ENCODE measurements at places on chromosomes 13 and 19. TPM values are rescaled to one million over a fixed set of nuclear protein-coding genes. Genes with fewer than 3 reads are reported as not detected.

- H3K27me3 ChIP-seq, result no peaks in the 10 kb centered on the region
- peak; percentile 3 for DNase-seq
- H3K27ac ChIP-seq, result no peak overlapping the region
- no peaks in the 10 kb centered on the region for H3K36me3 ChIP-seq
- peaks cover 24% of the 10 kb centered on the region for H3K4me1 ChIP-seq
These were observed 1.3 kb upstream of the KBTBD6 start for GRCh38 chr13:41133951-41134350.

The LILRA5 gene
- 1.3 TPM for polyA plus RNA-seq

DNA sequence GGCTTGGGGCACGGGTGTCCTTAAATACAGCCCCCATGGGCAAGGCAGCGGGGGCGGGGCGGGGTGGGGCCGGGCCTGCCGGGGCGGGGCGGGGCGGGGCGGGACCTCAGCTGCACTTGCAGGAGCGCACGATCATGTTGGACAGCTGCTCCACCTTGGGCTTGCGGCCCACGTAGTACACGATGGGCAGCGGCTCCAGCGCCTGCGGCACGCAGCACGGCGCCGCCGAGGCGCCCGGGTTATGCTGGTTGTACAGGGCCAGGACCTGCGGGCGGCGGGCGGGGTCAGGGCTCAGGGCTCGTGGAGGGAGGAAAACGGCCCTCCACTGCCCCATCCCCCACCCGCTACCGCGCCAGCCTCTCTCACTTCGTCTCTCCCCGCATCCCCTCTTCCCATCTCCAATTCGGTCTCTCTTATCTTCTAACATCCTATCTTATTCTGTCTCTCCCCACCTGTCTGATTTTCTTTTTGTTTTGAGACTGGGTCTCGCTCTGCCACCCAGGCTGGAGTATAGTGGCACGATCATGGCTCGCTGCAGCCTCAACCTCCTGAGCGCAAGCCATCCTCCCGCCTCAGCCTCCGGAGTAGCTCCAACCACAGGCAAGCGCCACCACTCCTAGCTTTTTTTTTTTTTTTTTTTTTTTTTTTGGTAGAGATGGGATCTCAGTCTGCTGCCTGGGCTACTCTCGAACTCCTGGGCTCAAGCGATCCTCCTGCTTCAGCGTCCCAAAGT is 21.1 kb downstream of the CCDC97 start:
- peaks cover 53% of the 10 kb centered on the region for H3K4me1 ChIP-seq
- no peaks in the 10 kb centered on the region for H3K27me3 ChIP-seq
- peak overlapping the region; percentile 27 for H3K27ac ChIP-seq

The LILRB3 gene
- 1.0 TPM for polyA plus RNA-seq

The FAAP24 gene
- 2.2 TPM for polyA plus RNA-seq

DNA sequence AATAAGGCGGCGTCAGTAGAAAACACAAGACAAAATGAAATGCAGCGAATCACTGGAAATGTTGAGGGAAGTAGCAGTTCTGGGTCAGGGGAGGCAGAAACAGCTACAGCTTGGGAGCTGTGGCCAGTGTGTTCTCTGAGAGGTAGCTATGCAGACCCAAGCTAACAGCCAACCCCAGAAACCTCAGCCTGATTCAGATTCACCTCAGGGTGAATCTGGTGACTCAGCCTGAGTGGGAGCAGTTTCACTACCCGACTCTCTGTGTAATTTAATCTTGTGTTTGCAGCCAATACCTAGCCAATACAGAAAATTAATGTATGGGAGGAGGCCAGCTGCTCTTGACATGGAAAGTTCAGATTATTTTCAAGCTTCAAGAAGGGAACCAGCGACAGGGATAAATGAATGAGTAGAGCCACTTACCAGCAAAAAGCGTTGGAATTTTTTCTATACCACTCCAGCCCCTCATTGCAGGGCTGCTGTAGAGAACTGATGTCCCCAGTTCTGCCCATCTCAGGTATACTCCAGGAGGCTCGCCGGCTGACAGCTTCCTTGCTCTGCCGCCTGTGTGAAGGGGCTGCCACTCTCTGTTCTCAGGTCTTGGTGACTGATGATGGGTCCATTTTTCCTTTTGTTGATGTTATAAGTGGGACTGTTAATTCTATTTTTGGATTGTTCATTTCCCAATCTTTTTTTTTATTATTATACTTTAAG is 8.9 kb downstream of the IGFL3 start:
- H3K4me3 ChIP-seq, result no peak overlapping the region
- H3K4me1 ChIP-seq, result no peaks in the 10 kb centered on the region
- no peak overlapping the region for H3K27ac ChIP-seq

DNA sequence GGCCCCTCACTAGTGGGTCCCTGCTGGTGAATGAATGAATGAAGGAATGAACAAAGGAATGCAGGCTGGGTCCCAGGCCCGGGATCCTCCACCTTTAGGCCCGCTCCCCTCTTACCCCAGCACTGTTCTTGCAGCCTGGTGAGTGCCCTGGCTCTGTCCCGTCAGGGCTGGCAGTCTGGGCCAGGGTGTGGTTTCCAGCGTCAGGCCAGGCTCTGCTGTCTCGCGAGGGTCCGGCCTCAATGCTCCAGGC is 317 bp downstream of the LYL1 start:
- H3K27me3 ChIP-seq, result no peaks in the 10 kb centered on the region
- peak overlapping the region; percentile 100 for H3K27ac ChIP-seq
- no peak for DNase-seq
- peaks cover 44% of the 10 kb centered on the region for H3K4me1 ChIP-seq
- H3K36me3 ChIP-seq, result peaks cover 30% of the 10 kb centered on the region
- H3K4me3 ChIP-seq, result peak overlapping the region; percentile 96

- peak; percentile 51 for DNase-seq
- no peaks in the 10 kb centered on the region for H3K4me1 ChIP-seq
- no peaks in the 10 kb centered on the region for H3K27me3 ChIP-seq
- H3K36me3 ChIP-seq, result no peaks in the 10 kb centered on the region
These were observed 76.0 kb upstream of the LSM14A start for GRCh38 chr19:34096020-34096915.

The WDR62 gene
- polyA plus RNA-seq, result 1.8 TPM
